ENCODE measurements at places on chromosomes 6 and 20.

- no peak for DNase-seq
Measured at GRCh38 chr6:138728662-138729061, 44.9 kb upstream of the CCDC28A start.

GRCh38 chr6:6003621-6004366 lies 2.9 kb downstream of the NRN1 start:
- DNase-seq: no peak

DNA sequence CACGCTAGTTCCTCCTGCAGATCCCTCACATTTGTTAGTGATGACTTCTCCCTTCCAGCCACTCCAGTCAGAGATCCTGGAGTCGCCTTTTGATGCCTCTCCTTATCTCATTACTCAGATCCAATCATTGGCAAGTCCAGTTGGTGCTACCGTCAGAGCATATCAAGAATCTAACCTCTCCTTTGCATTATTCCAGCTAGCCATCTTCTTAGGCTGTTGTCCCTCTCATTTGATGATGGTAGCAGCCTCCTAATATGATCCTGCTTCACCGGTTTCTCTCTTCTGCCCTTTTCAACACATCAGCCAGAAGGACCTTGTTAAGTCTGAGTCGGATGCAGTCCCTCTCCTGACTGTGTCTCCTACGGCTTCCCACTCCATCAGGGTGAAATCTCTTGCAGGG lies 305.6 kb downstream of the THBS2 start:
- no peak for DNase-seq

- DNase-seq: no peak
Measured at GRCh38 chr6:166165558-166166313, 1.9 kb downstream of the TBXT start.

GRCh38 chr20:15654208-15654649 lies 919.0 kb downstream of the KIF16B start:
- DNase-seq: peak; percentile 78

GRCh38 chr20:50335105-50335504 lies 144.5 kb downstream of the CEBPB start:
- DNase-seq: no peak

GRCh38 chr6:163354761-163355425 lies 59.6 kb upstream of the QKI start:
- DNase-seq: no peak

DNA sequence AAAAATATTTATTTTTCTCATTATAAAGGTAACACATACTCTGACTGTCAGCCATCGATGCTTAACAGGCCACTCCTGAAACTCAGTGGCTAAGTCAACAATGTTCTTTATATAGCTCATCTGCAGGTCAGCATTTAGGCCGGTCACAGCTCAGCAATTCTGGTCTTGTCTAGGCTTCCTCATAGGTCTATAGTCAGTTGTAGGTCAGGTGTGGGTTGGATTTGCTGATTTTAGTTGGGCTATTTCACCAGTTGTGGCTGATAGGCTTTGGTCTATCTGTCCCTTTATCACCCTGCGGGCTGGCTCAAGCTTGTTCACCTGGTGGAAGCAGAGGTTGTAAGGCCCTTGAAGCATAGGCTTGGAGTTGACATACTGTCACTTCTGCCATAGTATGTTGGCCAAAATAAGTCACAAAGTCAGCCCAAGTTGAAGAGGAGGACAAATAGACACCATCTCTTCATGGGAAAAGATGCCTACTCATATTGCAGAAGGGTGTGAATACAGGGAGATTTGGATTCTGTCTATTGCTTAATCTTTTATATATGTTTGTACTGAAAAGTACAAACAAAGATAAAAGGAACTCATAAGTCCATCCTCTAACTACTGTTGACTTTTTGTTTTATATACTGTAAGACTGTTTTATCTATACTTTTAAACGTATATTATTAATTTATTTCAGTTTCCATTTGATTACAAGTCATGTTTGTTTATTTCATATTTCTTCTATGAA lies 75.0 kb downstream of the BCKDHB start:
- DNase-seq: no peak

GRCh38 chr20:16955971-16956370 lies 207.8 kb downstream of the OTOR start:
- no peak for DNase-seq

- DNase-seq: no peak
Measured at GRCh38 chr6:137702791-137703424, 164.2 kb upstream of the TNFAIP3 start.

- DNase-seq: peak; percentile 54
Measured at GRCh38 chr6:97947841-97948240, 664.8 kb upstream of the MMS22L start.

- no peak for DNase-seq
Measured at GRCh38 chr6:29759457-29759856, 36.2 kb downstream of the HLA-F start.

GRCh38 chr6:133092771-133093170 lies 148.4 kb upstream of the EYA4 start:
- no peak for DNase-seq

GRCh38 chr20:9031991-9032390 lies 36.9 kb upstream of the PLCB4 start:
- DNase-seq: no peak

- no peak for DNase-seq
Measured at GRCh38 chr6:29887330-29887818, 55.0 kb upstream of the HLA-A start.

DNA sequence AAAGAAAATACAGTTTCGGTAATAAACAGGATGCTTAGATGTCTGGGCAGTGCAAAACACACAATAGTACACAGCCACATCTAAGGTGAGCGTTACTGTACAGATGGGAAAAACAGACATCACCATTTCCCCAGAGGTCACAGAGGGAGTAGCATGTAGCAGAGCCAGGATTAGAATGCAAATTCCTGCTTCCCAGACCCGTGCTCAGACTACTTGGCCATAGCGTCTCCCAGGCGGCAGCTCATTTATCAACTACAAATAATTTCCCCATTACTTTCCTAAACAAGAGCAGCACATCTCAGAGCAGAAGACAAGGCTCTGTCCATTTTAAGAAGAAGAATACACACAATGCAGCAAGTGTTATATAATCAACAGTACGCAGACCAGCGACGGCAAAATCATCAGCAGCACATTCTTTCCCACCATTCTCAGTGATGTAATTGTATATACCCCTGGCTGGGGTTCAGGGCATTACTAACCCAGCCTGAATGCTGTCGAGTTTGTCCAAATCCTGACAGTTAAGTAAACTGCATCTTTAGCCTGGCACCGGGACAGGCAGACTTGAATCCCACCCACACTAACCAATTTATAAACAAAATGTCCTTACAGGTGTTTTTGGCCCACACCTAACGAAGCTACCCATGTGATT lies 61.9 kb downstream of the CNKSR3 start:
- peak; percentile 49 for DNase-seq

- DNase-seq: no peak
Measured at GRCh38 chr6:120526576-120526975, 807.7 kb downstream of the TBC1D32 start.

GRCh38 chr20:56111961-56112730 lies 106.8 kb upstream of the CBLN4 start:
- DNase-seq: peak; percentile 93

DNA sequence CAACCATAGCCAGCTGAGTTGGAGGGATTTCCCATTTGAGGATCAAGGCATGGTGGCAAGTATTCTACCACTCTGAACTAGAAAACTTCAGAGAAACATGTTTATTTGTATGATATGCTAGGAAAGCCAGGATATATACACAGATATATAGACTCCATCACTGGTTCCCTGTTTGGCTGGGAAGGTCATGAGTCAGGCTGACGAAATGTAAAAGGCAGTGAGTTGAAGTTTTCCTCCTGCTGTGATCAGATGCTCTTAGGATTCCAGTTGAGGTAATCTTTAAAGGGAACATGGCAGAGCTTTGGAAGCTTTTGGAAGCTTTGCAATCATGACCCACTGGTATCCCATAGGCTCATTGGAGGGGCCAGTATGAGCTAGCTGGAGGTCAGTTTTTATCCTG lies 1369.1 kb downstream of the EPHA7 start:
- DNase-seq: no peak
